ENCODE measurements at places on chromosomes 13 and 19.
A peak's percentile ranks its signal among the peaks of the same experiment; 100 is the strongest.

DNA sequence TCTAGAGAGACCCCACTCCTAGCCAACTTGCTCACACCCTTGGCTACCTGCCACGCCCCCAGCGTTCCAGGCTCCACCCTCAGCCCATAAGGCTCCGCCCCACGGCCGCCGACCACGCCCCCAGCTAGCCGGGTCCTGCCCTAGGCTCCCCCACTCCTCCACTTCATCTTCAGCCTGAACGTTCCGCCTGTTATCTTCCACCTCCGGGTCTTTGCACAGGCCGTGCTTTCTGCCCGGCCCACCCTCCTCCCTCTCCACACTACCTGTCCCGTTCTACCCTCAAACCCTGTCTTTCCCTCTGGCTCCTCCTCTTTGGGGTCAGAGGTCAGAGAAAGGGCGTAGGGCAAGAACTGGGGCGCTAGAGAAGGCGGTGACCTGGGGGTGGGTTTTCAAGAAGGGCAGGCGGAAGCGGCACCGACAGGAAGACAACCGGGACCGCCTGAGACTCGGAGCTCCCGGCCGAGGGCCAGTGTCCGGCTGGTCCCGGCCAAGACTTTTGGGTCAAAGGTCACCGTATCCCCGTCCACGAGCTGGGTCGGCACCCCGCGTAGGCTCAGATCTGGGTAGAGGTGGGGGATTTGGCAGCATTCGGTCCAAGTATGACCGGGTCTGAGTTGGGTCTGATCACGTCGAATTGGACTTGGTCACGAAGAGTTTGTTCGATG, 2.2 kb downstream of the PDE4C start:
- DNase-seq = no peak

DNA sequence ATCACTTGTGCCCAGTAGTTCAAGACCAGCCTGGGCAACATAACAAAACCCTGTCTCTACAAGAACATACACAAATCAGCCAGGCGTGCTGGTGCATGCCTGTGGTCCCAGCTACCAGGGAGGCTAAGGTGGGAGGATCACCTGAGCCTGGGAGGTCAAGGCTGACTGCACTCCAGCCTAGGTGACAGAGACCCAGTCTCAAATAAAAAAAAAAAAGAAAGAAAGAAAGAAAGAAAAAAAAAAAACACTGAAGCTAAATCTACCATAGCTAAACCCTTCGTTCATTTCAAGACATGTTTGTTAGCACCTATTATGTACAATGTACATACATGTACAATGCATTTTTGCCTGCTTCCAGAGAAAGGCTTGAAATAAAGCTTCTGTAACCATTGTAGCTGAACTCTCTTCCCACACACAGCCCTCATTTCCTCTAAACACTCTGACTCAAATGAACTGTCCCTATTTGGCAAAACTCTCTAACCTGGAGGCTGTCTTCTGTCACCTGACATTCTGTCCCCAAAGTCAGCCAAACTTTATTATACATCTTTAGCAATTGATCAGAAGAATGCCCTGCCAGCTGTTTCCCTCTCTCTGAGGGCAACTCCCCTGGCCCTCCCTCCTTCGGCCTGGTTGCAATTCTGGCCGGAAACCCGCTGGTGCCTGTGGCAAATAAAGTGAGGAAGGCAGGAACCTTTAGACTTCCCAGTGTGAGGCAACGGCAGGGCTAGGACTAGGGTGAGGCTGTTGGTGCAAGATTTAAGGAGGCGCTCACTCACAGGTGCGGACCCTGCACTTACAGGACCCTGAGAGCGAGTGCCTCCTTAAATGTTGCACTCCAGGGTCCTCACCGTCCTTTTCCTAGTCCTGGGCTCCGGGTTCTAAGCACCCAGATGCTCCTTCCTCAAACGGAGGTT, 1.8 kb downstream of the ETHE1 start:
- DNase-seq = peak; percentile 81

- DNase-seq = no peak
Measured at GRCh38 chr13:27905650-27906049, 14.2 kb upstream of the PDX1 start.

GRCh38 chr19:16325641-16326400, 1.2 kb downstream of the KLF2 start:
- DNase-seq = peak; percentile 83

DNA sequence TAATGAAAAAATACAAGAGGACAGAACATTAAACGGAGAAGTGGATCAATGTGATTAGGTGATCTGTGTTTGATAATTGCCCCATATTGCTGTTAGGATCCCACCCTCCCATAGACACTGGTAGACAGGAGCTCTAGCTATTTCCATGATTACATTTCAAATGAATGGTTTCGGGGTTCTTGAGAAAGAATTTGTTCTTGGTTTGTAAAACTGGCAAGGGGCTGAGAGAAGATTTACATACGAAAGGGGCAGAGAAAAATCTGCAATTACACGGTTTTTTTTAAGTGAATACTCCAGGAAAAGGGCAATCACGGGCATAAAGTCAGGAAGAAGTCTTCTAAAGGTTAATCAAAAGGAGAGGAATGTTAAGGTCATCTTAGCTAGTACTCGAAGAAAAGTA, 2125.7 kb upstream of the PCDH20 start:
- DNase-seq = no peak

DNA sequence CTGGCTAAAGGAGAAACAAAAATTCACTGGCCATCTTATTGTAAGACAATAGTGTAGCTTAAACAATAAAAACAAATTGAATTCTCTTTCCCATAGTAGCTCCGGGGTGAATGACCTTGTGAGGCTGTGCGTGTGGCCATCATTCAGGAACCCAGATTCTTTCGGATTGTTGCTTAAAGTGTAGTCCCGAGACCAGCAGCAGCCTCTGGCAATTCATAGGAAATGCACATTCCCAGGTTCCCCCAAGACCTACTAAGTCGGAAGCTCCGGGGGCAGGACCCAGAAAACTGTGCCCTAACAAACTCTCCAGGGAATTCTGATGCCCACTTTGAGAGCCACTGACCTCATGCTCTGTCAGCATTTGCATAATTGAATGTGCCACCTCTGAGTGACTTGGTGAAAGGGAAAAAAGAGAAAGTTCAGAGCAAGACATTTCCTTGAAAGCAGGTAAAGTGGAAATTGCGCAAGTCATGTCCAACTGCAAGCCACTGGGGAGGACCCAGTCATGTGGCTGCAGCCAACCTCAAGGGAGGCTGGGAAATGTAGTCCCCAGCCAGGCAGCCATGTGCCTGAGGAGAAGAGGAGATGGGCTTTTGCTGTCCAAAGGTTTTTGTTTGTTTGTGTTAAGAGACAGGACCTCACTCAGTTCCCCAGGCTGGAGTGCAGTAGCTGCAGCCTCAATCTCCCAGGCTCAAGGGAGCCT, 50.7 kb upstream of the PNMA8B start:
- no peak for DNase-seq

- no peak for DNase-seq
Measured at GRCh38 chr13:75480671-75481175, 1.2 kb downstream of the TBC1D4 start.

GRCh38 chr13:23703246-23703860, 133.1 kb downstream of the TNFRSF19 start:
- DNase-seq = no peak

DNA sequence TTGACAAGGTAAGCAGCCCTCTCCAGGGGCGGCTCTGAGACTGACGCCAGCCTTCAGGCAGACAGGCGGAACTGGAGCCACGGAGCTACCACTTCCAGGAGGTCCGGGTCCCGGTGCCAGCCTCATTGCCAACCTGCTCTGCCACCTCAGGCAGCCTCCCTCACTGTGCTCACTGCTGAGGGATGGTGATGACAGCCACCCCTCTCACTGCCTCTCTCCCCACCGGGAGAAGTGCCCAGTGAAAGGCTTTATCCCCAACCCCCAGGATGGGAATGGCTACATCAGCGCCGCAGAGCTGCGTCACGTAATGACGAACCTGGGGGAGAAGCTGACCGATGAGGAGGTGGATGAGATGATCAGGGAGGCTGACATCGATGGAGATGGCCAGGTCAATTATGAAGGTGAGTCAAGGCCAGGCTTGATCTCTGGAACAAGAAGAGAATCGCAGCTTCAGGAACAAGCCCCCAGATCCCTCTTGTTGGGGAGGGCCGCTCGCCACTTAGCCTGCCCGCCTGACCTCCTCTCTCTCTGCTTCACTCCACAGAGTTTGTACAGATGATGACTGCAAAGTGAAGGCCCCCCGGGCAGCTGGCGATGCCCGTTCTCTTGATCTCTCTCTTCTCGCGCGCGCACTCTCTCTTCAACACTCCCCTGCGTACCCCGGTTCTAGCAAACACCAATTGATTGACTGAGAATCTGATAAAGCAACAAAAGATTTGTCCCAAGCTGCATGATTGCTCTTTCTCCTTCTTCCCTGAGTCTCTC, 7.6 kb downstream of the CALM3 start:
- DNase-seq = no peak

GRCh38 chr13:43270130-43270830, 246.9 kb downstream of the DNAJC15 start:
- DNase-seq = no peak

DNA sequence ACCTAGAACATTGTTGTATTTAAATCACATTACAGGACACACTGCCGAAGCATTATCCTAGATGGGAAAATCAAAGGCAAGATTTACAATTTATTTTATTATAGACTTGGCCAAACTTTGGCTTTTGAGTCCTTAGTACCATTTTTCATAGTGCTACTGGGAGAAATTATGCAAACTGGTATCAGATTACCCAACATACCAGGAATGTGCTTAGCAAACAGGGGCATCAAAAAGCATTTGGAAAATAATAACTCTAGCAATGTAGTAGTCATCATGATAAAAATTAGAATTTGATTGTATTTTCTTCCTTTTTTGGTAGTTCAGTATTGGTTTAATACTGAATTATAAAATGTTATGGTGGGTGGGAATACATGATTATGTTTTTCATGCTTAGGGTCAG, 34.0 kb downstream of the GPC6 start:
- DNase-seq = no peak

GRCh38 chr13:77143431-77143830, 116.5 kb upstream of the FBXL3 start:
- no peak for DNase-seq

DNA sequence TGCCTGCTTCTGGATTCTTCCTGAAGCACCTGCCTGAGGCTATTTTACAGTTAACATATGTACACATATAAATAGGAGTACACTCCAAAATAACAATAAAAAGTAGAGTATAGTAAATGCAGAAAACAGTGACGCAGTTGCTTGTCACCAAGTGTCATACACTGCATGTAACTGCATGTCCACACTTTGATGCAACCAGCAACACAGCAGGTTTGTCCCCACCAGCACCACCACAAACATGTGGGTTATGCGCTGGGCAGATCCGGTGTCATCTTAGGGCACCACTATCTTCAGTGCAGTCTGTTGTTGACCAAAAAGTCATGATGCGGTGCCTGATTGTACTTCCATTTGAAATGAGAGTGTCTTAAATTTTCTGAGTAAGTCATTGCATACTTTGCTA, 51.3 kb downstream of the COL4A2 start:
- DNase-seq = peak; percentile 46

DNA sequence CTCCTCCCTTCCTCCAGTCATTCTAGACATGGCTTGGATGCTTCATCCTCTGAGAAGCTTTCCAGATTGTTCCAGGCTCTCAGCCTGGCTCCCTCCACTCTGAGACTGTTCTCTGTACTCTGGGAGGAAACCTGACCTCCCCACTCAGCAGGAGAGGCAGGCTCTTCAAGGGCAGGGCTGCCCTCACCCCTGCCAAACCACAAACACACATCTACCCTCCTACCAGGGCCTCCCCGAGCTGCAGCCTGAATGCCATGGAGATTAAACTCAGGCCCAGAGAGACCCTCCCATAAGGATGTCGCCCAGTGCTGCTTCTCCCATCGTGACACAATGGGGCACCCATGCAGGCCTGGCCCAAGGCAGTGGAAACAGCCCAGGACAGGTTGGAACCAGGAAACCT, 16.2 kb downstream of the NUMBL start:
- no peak for DNase-seq

DNA sequence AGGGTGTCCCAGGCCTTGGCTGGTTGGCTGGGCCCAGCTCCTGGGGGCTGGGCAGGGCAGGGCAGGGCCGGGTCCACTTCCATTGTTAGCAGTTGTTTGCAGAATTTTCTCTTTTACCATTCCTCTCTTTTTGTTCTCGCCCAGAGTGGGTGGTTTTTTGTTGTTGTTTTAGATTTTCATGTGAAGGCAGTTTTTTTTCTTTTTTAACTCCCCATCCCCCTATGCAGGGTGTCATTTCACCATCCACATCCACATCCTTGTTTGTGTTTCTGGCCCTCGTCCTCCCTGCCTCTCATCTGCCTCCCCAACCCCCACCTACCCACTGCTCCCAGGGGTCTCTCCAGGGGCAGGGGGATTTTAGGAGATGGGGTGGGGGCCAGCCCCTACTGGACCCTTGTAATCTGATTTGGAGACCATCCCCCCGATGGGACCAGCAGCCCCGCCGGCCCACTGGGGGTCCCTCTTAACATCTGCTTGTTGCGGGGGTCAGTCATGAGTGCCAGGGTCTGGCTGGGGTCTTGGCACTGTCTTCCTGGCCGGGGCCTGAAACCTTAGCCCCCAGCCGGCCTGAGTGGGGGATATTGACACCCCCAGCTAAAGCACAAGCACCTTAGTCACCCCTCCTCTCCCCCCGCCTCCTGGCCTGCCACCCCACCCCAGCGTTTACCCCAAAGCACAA, 10.4 kb downstream of the STX10 start:
- no peak for DNase-seq

DNA sequence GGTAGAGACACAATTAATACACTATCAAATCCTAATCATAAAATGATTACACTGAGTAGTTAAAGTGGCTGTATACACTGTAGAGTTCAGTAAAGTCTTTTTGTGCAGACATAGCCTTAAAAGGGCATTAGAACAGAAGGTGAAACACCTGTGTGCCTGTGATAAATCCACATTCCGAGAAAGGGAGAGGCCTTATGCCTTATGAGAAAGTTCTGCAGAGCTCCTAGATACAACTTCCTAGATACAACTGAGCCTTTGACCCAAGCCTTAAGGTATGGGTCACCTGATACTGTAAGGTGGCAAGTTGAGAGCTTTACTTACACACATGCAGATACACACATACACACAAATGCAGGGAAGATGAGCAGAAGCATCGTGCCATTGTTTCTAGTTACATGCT, 6.3 kb downstream of the SERP2 start:
- no peak for DNase-seq

DNA sequence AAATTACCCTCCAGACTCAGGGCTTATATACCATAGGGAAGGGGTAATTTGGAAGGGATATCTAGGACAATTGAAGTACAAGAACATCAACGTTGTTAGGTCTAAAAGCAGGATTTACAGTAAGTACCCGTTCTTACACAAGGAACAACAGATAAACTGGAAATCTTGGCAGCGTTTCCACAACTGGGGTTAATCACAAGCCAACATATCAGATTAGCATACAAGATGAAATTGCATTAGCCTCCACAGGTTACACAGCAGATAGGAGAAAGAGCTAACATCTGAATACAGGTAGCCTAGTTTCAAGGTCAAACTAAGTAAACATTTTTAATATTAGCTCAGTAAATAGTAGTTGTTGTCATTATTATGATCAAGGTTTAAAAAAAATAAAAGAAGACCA, 1214.0 kb upstream of the PCDH20 start:
- DNase-seq = no peak

- DNase-seq = no peak
Measured at GRCh38 chr19:952049-952679, 26.3 kb downstream of the ARID3A start.

GRCh38 chr19:17256130-17256529, 8.4 kb downstream of the USHBP1 start:
- DNase-seq = no peak

Data from coronary artery (tissue), 2 donors.